NCI-H1105 (cell line): ENCODE measurements at places on chromosomes 6 and 20.

DNA sequence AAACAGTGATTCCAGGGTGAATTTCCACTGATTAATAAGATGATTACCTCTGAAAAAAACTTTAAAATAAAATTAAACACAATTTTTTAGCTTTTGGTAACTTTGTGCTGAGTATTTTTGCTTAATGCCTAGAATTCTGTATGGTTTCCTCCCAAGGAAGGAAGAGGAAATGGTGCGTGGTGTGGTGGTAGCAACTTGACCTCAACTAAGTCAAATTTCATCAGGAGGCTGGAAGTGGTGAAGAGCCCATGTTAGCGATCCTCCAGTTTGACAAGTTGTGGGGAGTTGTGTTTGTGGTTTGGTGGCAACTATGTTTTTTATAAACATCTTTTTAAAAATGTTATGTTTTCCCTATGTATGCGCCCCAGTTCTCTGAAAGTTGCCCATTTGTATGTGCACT is 5.0 kb upstream of the RTF2 start:
- no peak for DNase-seq

- DNase-seq = no peak
Measured at GRCh38 chr20:62643521-62644043, 1.3 kb downstream of the SLCO4A1 start.

- no peak for DNase-seq
Measured at GRCh38 chr20:13610184-13610583, 28.5 kb downstream of the TASP1 start.

DNA sequence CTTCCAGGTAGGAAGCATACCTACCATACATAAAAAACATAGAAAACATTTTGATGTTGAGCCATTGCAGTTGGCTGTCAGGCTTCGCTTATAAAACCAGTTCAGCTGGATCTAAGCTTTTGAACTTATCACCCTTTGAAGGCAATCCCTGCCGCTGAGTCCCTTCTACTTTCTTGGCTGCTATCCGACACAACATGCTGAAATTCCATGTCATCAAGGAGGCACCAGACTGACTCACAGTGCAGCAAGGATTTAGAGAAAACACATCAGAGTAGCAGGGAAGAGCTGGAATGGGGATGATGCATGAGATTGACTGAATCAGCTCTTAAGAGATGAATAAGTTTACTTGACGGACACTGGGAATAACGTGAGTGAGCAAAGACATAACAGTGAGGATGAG is 135.0 kb upstream of the MAN1A1 start:
- DNase-seq = no peak
